ENCODE measurements at places on chromosomes 2 and 18.

DNA sequence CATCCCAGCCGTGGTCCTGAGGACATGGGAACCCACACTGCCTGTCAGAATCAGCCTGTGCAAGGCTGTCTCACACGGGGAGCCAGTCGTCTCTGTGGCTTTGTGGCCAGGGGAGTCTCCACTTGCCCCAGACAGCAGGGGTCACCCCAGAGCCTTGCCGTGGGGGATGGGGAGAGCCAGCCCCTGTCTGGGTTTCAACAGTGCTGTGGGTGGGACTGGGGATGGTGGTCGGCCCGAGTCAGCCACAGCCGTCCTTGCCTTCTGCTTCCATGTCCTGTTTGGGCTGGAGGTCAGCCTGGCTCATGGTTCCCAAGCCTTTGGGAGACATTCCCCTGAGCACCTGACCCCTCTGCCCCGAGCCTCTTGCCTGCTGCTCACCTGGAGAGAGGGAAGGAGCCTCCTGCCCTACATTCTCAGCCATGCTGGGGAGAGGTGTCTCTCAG is 19.6 kb downstream of the GPR35 start:
- DNase-seq, result no peak

- DNase-seq, result peak; percentile 73
Observed at GRCh38 chr2:160630801-160631590, 137.4 kb upstream of the RBMS1 start.

DNA sequence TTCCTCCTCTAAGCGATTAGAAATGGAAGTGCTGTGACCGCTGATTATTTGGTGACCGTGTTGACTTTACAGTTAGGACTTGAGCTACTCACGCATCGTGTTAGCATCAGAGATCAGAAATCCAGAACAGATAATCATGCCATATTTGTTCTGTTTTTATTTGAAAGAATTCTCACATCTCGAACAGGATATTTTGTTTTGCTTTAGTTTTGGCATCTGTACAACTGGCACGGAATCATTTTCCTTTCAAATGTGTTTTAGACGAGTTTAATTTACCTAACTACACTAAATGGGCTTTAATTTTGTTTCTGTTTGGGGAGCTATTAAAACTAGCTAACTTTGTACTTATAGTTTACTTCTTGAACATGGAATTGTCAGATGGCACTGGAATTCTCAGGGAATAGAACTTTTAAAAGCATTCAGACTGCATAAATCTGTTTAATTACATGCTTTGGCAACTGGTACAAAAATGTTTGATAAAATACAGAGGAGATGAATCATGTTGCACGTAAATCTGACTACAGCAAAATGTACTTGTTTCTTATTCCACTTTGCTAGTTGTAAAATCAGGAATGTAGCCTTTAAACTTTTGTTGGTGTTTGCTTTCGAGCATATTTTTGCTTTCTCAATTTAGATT is 1.4 kb downstream of the ITPRID2 start:
- DNase-seq, result no peak

GRCh38 chr2:238397356-238397755 is 29.4 kb upstream of the ASB1 start:
- no peak for DNase-seq

- no peak for DNase-seq
Observed at GRCh38 chr2:23410596-23410995, 25.6 kb downstream of the KLHL29 start.

DNA sequence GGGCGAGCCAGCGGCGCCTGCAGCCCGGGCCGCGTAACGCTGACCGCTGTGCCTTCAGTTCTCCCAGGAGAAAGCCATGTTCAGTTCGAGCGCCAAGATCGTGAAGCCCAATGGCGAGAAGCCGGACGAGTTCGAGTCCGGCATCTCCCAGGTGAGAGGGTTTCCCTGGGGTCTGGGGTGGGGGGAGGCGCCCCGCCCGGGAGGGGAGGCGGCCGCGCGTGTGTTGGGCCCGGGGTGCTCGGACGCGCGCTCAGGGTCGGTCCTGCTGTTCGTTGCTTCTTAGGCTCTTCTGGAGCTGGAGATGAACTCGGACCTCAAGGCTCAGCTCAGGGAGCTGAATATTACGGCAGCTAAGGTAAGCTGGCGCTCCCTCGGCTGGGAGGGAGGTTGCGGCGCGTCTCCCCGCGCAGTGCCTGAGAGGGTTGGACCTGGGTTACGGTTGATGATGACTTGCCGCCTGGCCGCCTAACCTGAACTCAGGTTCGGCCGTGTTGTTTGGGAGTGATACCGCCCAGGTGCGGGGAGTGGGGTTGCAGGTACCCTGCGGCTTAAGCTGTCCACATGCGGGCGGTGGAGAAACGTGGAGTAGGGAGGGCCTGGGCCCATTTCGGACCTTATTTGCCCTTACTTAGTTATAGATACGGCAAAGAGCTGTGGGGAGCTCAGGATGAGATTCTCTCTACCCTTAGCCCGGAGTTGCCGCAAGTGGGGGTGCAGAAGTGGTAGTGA is 638 bp downstream of the RPS7 start:
- DNase-seq, result no peak

DNA sequence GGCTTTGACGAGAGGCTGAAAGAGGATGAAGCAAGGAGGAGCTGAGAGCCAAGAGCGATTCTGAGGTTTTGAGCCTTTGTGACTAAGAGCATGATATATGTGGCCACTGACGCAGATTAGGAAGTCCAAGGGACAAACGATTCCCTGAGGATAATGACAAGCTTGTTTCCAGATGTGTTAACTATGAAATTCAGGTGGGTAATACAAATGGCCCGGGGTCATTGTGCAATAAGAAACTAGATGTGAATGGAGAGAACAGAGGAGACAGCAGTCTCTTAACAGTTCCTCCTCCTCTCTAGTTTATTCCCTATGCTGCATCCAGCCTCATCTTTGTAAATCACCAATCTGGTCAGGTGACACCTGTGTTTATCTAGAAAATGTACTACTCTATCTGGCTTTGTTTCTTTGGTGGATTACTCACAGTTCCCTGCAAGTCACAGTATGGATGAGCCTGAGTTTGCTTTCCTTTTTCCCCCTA is 84.2 kb downstream of the SOCS6 start:
- DNase-seq, result no peak

DNA sequence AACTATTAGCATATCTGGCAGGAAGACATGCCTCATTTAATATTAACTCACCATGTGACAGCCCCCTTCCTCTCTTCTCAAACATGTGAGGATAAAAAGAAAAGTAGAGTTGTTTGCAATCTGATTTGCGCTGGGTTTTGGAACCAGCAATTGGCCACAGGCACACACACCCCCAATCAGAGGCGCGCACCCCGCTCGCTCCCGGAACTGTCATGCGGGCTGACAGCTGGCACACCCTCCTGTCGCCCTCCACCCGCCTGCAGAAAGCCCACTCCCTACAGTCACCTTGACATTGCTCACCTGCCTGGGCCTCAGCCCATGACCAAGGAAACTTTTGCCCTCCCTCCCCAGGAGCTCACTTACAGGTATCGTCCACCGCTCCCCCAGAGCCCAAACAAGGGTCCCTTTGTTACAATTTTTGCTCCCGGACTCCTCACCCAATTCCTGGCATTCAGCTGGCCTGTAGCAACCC is 1.1 kb downstream of the COBLL1 start:
- DNase-seq, result peak; percentile 78
